ENCODE measurements at places on chromosomes 7 and 10.

DNA sequence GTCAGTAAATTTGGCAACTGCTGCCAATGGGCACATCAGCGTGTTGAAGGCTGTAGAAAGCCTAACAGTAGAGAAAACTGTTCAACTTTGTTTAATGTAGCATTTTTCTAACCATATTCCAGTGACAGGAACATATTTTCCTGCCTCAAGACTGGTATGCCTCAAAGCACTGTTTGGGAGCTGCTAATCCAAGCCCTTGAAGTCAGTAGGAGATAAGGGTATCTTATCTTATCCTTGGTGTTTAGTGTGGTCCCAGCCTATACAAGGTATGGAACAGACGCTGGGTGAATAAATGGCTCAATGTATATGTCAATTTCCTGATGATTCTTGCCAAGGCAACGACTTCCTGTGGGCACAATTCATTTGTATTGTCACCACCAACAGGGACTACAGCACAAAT is 97.5 kb upstream of the CREB5 start:
- DNase-seq, result no peak

GRCh38 chr10:93006435-93007039 is 54.1 kb upstream of the CYP26C1 start:
- DNase-seq, result no peak

GRCh38 chr10:102517553-102517952 is 13.8 kb downstream of the SUFU start:
- no peak for DNase-seq

- no peak for DNase-seq
These were observed 144.3 kb downstream of the FZD1 start for GRCh38 chr7:91408388-91409154.

- DNase-seq, result no peak
These were observed 550.0 kb downstream of the TNS3 start for GRCh38 chr7:47031786-47032535.

DNA sequence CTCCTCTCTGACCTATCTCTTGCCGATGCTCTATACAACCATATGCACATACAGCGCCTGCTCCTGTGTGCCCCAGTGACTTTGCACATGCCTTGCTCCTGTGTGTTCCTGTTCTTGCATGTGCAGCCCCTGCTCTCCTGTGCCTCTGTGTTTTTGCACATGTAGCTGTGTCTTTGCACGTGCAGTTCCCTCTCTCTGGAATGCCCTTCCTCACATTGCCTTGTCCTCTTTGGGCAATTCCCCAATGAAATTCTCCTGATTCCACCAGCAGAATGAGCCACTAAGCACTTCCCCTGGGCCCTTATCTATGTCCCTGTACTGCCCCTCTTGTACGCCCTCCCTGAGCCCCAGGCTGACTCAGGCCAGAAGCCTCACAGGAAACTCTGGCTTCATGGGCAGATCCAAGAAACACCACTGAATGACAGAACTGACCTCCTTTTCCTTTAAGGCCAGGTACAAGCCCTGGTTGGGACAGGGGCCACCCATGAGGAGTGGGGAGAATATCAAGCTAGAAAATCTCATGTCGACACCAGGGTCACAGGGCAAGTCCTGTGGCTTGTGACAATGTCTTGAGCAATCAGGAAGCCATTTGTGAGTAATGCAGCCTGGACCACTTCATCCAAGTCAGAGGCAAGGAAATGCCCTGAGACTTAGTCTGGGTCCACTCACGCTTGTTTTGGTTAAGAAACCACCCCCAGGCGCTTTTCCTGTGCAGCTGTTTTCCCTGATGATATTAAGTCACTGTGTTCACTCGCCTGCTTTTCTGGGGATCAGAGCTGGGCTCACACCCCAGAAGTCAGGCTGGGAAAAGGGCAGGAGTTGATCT is 1.9 kb upstream of the ARHGAP22 start:
- DNase-seq, result no peak
